Sciatic nerve (tissue), 2 donors: ENCODE measurements at places on chromosomes 3 and 15.

DNA sequence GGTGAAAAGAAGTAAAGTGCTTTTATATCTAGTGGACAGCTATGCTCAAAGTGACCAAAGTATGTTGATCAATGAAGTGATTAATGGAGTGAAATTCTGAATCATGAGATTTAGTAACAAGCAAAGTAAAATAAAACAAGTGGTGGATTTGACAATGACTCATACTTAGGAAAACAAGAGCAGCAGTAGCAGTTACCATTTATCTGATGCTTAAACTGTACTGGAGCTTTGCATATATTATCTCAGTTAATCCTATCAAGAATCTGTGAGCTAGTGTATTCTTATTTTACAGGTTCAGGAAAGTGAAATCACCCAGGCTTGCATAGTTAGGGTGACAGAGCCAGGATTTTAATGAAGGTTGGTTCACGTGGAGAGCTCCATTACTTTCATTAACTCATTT, 50.6 kb upstream of the SPATA16 start:
- DNase-seq = no peak

- no peak for DNase-seq
Measured at GRCh38 chr3:47678446-47679338, 100.0 kb upstream of the CSPG5 start.

- no peak for DNase-seq
Measured at GRCh38 chr3:139506766-139507165, 30.4 kb upstream of the RBP2 start.

GRCh38 chr3:131796111-131796510, 238.7 kb downstream of the CPNE4 start:
- DNase-seq = no peak
